ENCODE measurements at places on chromosomes 2 and 18.

DNA sequence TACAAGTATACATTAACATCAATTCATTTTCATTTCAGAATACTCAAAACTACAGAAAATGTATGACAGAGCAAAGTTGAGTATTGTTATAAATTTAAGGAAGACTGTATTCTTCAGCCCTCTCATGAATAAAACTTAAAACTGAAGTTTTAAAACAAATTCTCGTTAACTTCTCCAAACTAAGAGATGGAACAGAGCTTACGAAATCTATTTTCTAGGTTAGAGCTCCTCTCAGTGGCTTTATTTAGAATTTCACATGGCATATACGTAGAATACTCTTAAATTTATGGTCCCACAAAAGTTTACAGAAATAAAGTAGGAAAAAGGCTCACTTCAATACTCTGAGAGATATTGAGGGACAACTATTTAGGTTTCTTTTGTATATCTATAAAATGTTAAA lies 612.1 kb downstream of the KCNJ3 start:
- no peak for DNase-seq

DNA sequence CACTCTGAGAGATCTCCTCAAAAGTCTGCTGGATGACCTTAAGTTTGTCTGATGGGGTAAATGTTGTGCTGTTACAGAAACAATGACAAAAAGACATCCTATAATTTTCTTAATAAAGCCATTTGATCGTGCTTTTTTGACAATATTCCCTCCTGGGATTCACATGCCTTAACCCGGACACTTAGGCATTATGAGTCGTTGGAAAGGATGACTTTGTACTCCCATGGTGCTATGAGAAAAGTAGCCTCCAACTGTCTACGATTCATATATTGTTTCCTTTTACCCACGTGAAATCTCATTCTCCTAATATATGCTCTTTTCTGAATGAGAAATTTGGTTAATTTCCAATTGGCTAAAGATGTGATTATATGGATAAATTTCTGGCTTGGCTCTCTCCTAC lies 6.1 kb upstream of the MPP4 start:
- DNase-seq: no peak

DNA sequence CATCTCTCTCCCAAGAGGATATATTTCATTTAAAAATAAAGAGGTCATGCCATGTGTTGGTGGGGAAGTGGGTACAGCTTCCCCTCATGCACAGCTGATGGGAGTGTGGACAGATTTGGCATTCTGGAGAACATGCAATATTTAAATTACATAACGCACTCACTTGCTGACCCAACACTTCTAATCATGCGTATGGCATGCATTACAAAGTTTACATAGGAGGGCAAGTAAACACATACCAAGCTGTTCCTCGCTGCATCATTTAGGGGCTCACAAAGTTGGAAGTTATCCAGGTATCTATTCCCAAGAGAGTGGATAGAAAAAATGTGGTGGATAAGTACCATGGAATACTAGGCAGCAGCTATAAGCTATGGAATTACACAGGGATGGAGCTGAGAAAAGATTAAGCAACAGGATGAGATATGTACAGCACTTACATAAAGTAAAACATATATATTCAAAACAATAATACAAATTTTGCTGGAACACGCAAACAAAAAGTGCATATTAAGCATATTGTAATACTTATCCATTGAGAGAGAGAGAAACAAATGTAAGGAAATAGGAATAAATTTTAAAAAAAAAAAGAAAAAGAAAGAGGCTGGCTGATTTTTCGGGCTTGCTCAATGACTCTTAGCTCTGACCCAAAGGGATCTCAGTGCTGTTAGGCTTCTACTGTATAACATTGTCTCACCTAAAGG lies 11.0 kb downstream of the CYP1B1 start:
- DNase-seq: no peak

- no peak for DNase-seq
Observed at GRCh38 chr2:130878316-130878715, 41.6 kb downstream of the ARHGEF4 start.

DNA sequence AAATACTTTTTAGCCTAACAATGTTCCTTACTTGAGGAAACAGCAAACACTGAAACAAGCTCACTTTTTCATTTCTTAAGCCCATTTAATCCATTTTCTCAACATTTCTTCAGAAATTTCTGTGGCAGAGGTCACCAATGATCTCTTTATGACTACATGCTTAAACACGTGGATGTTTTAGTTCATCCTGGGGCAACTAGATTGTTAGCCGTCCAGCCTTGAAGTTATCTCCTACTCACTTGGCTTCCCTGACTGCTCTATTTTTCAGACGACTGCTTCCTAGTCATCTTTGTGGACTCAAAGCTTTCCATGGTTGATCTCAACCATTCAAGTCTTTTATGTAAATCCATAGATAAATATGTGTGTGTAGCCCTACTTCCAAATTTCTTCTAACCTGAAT lies 24.1 kb downstream of the CD302 start:
- DNase-seq: no peak

DNA sequence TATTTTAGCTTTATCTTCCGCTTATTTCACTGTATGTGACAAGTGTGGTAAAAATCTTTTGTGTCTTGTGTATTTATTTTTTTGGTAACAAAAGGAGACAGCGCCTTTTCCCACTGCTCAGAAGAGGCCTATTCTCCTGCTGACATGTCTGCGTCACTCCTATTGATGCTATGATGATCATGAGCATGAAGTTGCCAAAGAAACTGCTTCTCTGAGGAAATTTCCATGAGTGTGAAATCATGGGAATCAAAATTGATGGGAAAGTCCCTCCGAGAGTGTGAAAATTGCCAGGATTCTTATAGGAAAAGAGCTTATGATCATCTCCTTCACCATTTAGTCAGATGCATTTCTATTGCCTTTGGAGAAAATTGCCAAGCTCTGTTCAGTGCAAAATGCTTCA lies 36.5 kb upstream of the DARS1 start:
- no peak for DNase-seq

GRCh38 chr2:69943843-69944525 lies 17.4 kb downstream of the ASPRV1 start:
- DNase-seq: no peak

- no peak for DNase-seq
Observed at GRCh38 chr18:44895176-44895798, 214.6 kb downstream of the SETBP1 start.

DNA sequence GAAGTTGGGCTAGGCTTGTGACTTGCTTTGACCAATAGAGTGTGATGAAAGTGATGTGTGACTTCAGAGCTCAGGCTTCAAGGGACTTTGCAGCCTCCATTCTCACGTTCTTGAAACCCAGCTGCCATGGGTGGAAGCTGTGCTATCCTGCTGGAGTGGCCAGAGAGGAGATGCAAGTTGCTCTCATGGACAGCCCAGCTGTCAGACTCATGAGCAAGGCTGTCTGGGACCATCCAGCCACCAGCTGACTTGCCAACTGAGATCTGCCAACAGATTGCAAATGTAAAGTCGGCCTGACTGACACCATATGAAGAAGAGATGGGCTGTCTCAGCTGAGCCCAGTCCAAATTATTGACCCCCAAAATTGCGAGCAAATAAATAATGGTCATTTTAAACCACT lies 226.4 kb upstream of the CXCR4 start:
- DNase-seq: no peak

DNA sequence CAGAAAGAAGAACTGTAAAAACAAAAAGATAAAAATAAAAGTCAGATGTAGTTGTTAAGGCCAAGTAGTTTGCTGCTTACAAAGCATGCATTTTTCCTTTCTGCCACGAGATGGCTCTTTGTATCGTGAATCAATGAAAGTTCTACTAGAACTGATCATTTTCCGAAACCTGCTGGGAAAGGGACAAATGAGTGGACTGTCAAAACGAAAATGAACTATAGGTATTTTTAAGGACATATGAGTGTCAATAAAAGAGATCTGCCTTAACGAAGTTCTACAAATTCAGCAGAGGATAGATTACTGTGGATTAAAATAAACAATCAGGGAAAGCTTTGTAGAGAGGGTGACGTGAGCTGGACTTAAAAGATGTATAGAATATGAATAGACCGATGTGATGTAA lies 15.0 kb upstream of the ELOA2 start:
- DNase-seq: no peak

- no peak for DNase-seq
Observed at GRCh38 chr2:69185807-69186206, 172.8 kb downstream of the ANTXR1 start.

DNA sequence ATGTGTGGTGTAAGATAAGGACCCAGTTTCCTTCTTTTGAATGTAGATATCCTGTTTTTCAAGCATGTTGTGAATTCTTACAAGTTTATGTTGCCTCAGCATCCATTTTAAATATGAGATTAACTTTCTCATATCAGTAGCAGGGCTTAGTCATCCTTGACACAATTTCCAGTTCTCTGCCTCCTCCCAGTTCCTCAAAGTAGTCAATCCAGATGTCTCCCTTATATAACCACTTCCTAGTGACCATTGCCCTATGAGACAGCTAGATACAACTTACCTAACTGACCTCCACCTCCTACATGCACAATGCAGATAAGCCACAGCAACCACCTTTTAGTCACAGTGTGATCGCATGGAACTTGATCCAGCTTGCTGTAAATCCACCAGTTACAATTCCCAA lies 269.2 kb upstream of the ZNF521 start:
- DNase-seq: no peak

DNA sequence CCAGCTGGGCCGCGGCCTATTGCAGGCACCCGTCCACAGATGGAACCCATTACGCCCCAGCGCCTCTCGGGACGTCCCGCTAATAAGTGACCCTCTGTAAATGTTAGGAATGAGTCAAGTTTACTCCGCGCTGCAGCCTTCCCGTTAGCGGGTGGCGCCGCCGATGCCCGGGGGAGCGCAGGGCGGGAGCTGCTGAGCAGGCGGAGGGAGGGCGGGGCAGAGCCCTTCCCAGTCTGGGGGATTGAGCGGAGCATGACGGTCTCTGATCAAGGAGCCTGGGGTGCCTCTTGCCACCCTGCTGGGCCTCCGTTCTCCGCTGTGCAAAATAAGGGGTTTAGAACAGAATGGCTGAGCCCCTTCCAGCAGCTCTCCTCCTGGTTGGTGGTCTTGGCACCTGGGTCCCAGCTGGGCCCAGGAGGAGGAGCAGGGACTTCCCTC lies 10.5 kb downstream of the CROCC2 start:
- no peak for DNase-seq

DNA sequence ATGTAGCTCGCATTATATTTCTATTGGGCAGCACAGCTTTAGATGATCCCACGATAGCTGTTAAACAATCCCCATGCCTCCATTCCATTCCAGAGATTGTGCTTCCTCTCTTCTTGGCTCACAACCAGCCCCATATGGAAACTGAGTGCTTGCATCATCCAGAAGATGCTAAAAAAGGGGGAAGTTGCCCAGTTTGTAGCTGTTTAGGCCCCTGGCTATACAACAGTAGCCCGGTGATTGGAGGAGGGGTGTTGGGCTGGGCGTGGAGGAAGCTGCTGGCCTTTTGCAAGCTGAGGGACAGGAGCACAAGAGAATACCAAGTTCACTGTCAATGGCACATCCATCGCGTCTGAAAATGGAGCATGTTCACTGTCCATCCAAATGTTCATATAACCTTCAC lies 360.2 kb downstream of the ALK start:
- no peak for DNase-seq

DNA sequence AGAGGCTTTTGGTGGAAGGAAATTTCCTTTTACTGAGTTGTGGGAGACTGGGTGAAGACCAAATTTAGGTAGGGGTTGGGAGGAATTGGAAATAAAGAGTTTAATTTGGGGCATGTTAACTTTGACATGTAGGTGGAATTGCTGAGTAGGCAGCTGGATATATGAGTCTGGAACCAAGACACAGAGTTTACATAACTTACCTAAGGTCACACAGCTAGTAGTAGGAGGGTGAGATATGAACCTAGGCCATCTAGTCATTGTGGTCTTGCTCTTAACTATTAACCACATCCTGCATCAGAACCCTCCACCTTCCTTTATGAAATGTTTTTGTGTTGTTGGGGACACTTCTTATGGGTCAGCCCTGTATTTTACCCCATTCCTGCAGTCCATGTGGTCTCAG lies 113.1 kb downstream of the ICOS start:
- no peak for DNase-seq

GRCh38 chr18:79708412-79708811 lies 28.8 kb downstream of the CTDP1 start:
- DNase-seq: no peak

DNA sequence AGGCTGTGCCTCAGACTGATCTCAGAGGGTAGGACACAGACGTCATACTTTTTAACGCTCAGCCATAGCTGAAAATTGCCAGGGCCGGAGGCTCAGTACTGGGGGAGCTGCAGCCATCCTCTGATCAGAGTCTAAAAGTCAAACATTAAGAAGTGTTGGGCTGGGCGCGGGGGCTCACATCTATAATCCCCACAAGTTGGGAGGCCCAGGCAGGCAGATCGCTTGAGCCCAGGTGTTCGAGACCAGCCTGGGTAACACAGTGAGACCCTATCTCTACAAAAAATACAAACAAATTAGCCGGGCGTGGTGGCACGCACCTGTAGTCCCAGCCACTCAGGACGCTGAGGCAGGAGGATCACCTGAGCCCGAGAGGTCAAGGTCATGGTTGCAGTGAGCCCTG lies 48.8 kb downstream of the FAM178B start:
- DNase-seq: no peak

DNA sequence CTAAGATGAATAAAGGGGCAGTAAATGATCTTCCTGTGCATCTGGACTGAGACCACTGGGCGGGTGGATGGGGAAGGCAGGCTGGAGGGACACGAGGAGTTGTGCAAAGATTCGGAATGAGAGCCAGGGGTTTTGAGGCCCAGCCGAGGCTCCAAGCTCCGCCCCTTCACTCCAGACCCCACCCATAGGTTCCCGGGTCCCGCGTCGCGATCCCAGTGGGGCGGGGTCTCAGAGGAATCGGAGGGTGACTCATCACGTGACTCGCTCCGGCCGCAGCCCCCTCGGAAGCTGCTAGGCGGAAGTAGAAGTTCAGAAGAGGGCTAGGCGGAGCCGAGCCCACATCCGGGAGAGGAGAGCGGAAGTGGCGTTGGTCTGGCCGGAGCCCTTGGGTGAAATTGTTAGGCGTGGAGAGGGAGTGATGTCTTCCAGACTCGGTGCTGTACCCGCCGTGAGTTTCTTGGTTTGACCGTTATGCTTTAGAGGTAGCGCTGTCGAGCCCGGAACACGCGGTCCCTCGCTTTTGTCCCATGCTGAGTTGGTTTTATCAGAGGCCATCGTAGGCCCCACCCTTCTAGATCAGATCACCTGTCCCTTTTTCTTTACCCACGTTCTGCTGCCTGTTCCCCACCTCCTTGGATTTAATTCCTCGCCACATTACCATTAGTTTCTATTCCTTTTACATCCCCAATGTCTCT lies at the start of gene ZNF512:
TSS of gene ZNF512 (plus strand) at position 348 of the 695 bp plus-strand sequence. CDS start at position 419, 71 bp downstream.
- DNase-seq: peak; percentile 63

DNA sequence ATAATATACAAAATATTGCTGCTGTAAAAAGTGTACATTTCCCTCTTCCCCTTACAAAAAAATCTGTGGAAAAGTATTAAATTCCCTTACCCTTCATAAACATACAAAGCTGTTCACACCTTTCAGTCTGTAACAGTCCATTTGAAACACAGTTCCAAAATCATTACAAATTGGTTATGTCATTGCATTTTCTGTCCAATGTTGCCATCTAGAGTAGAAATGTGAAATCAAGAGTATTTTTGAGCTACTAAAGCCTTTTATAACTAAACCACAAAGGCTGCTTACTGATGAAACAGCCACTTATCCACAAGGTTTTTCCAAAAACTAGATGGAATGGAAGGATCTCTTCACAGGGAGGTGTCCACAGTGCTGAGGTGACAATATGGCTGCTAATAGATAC lies 72.5 kb downstream of the SS18 start:
- DNase-seq: no peak

GRCh38 chr2:88698027-88698413 lies 6.5 kb downstream of the RPIA start:
- no peak for DNase-seq
